Glutamatergic neuron (in vitro differentiated cells): ENCODE measurements at places on chromosomes 3 and 15. TPM values are rescaled to one million over a fixed set of nuclear protein-coding genes. Genes with fewer than 3 reads are reported as not detected.

Gene FGF7
- total RNA-seq, result 0.07 TPM

Gene SGO1
- 5.0 TPM for total RNA-seq

- no peaks in the 10 kb centered on the region for H3K36me3 ChIP-seq
- H3K4me1 ChIP-seq, result no peaks in the 10 kb centered on the region
- H3K27ac ChIP-seq, result no peak overlapping the region
- no peaks in the 10 kb centered on the region for H3K27me3 ChIP-seq
- H3K4me3 ChIP-seq, result no peak overlapping the region
- no peak for DNase-seq
Observed at GRCh38 chr3:134543113-134543512, 57.3 kb downstream of the CEP63 start.

Gene CTNNB1
- total RNA-seq, result 269 TPM

GRCh38 chr3:153626158-153626557, 464.1 kb downstream of the RAP2B start:
- H3K4me3 ChIP-seq, result no peak overlapping the region
- peaks cover 18% of the 10 kb centered on the region for H3K4me1 ChIP-seq
- H3K27me3 ChIP-seq, result peaks cover 2% of the 10 kb centered on the region
- no peak overlapping the region for H3K27ac ChIP-seq
- H3K36me3 ChIP-seq, result no peaks in the 10 kb centered on the region
- no peak for DNase-seq

GRCh38 chr15:86488046-86488445, 408.4 kb downstream of the AGBL1 start:
- H3K27me3 ChIP-seq, result no peaks in the 10 kb centered on the region
- no peak overlapping the region for H3K27ac ChIP-seq
- no peak for DNase-seq
- peaks cover 3% of the 10 kb centered on the region for H3K4me1 ChIP-seq
- H3K36me3 ChIP-seq, result no peaks in the 10 kb centered on the region

DNA sequence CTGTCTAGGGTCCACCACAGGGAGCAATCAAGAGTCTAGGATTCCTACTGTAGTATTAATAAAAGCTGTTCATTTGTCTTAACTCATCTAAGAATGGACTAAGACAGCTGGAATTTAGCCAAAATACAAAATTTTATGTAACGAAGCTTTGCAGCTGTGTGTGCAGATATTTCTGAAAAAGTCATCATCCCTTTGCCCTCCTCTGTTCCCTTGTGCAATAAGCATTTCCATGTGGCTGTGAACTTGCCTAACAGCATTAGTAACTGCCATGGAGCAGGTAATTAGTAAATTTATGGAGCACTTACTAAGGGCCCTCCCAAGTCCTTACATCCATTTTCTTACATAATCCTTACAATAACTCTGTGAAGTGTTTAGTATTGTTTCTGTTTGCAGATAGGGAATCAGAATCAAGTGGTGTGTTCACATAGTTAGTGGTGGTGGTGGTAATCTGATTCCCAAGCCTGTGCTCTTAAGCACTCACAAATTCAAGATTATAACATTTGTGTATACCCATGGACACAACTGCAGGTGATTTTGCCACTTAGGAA, 114.5 kb downstream of the RARB start:
- H3K27ac ChIP-seq, result no peak overlapping the region
- peaks cover 1% of the 10 kb centered on the region for H3K4me1 ChIP-seq
- H3K27me3 ChIP-seq, result peaks cover 1% of the 10 kb centered on the region
- no peak overlapping the region for H3K4me3 ChIP-seq
- DNase-seq, result no peak

- no peak overlapping the region for H3K4me3 ChIP-seq
- peaks cover 2% of the 10 kb centered on the region for H3K27me3 ChIP-seq
- DNase-seq, result no peak
Observed at GRCh38 chr3:182300266-182300665, 493.0 kb upstream of the ATP11B start.

GRCh38 chr15:58182460-58183163, 44.4 kb downstream of the AQP9 start:
- H3K36me3 ChIP-seq, result no peaks in the 10 kb centered on the region
- DNase-seq, result peak; percentile 68
